Erythroblast (primary cell): ENCODE measurements at places on chromosomes 12 and 14.

DNA sequence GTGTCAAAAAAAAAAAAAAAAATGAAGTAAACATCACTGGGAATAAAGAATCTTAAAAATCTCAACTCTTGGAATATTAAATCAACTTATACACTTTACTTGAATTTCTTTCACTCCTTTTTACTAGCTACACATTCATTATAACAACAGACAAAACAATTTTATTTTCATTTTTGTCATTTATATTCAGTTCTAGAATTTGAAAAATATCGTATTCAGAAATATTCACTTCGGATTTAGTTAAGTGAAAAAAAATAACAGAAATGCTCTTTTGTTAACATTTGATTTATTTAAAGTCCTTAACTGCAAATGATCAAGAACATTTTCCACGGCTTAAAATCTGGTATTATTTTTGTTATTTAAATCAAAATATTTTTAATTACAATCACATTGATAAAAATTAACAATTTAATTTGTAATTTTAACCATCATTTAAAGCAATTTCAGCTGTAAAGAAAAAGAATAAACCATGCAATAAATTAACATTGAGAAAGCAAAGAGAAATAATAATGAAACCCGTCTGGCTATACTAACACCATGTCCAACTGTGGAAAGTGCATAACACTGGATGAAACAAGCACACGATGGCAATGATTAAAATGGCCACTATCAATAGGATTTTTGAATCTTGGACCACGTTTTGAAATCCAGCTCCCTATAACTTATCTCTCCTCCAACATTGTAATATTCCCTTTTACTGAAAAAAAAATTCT lies 5.2 kb downstream of the FOXA1 start:
- no peak for DNase-seq

- no peak for DNase-seq
These were observed 13.2 kb downstream of the PXN start for GRCh38 chr12:120252071-120252906.

GRCh38 chr14:103196716-103197115 lies 73.5 kb downstream of the TNFAIP2 start:
- no peak for DNase-seq

- no peak for DNase-seq
These were observed 12.2 kb upstream of the RHOJ start for GRCh38 chr14:63192085-63192484.

GRCh38 chr12:27336282-27336653 lies 3.6 kb downstream of the BMAL2 start:
- no peak for DNase-seq

DNA sequence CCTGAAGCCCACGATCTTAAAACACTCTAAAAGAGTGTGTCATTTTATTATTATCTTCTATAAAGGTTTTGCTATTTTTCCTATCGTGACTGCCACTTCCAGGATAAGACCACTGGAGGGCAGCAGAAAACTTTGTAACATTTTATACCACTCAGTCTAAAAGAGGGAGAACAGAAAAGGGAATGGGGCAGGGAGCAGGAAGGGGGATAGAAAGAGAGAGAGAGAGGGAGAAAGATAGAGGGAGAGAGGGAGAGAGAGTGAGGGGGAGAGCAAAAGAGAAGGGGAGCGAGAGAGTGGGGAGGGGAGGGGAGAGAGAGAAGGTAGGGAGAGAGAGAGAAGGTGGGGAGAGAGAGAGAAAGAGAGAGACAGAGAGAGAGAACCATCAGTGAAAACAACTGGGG lies 2.0 kb upstream of the ART4 start:
- DNase-seq, result peak; percentile 82

DNA sequence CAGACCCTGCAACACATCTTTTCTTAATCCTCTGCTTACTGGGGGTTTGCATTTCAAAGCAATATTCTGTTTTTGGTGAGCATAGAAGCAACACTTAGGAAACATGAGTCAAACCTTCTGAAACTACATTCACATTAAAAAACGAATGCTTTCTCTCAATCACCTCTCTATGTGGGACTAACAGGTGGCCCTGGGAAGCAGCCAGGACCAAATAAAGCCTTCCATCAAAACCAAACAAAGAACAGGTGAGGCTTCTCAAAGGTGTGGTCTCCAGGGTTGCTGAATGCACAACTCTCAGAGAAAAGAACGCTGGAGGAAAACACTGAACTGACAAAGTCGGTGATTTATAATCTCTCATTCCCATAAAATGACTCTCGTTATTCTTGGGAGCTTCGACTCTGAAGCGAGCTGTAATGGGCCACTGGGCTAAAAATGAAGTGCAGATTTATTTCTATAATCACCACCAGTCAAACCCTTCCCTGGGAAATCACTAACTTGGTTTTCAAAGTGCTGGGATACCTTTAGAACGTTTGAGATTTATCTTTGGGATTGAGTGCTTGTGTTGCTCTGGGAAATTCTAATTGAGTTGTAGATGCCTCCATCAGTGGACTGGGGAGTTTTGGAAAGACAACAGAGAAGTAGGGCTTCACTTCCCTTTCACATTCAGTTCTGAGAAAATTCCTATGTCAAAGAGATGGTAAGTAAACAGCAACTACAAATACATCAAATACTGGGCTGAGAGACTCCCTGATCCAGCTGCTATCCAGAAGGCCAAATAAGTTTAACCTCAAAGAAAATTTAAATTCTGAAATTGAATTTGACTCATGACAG lies 262.0 kb upstream of the TMPO start:
- no peak for DNase-seq
